ENCODE measurements at places on chromosomes 13 and 19.

DNA sequence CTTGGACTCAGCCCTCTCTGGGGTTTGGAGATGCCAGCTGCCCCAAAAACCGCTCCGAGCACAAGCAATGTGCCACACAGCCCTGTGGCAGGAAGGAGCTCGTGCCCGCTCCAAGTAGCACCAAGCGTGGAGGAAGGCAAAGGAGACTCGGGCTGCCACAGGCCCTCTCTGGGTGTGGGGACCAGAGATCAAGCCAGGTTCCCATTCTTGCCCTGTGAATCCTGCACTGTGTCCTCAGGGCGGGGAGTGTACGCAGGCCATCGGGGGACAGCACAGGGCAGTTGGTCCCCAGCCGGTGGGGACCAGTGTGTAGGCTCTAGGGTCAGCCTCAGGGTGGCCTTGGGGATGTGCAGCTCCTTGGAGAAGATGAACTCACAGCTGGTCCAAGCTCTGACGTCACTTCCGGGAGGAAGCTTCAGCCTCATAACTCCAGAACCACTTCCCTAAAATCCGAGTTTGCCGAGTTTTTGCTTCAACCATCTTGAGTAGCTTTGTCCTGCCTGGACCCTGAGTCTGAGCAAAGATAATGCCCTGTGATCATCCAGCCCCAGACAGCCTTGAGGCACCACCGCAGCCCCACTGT, 9.3 kb upstream of the CPAMD8 start:
- no peak for DNase-seq

- peak; percentile 18 for DNase-seq
These were observed 225.2 kb downstream of the FOXO1 start for GRCh38 chr13:40440990-40441820.

- DNase-seq = no peak
These were observed 668 bp upstream of the ARHGAP45 start for GRCh38 chr19:1066251-1066747.

- peak; percentile 87 for DNase-seq
These were observed at the start of gene PNMA8A for GRCh38 chr19:46471116-46471733. PNMA8A (minus strand) TSS chr19:46471563; CDS start chr19:46471035, 528 bp downstream.

DNA sequence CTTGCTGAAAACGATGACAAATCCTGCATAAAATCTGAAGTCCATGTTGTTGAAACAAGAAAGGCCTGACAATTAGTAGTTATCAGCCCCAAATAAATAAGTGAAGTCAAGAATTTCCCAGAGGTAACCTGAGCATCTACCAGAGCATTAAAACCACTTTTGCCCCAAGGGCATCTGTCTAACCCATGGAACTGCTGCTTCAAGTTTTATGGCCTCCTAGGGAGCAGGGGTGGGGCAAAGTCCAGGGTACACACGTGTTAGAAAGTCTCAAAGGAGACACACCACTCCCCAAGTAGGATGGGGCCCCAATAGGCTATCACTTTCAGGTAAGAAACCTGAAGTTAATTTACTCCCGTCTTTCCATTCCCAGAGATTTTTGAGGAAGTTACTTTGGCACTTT, 81.1 kb downstream of the CACNA1A start:
- no peak for DNase-seq

- peak; percentile 61 for DNase-seq
These were observed 3.5 kb downstream of the C19orf67 start for GRCh38 chr19:14081797-14082674.

DNA sequence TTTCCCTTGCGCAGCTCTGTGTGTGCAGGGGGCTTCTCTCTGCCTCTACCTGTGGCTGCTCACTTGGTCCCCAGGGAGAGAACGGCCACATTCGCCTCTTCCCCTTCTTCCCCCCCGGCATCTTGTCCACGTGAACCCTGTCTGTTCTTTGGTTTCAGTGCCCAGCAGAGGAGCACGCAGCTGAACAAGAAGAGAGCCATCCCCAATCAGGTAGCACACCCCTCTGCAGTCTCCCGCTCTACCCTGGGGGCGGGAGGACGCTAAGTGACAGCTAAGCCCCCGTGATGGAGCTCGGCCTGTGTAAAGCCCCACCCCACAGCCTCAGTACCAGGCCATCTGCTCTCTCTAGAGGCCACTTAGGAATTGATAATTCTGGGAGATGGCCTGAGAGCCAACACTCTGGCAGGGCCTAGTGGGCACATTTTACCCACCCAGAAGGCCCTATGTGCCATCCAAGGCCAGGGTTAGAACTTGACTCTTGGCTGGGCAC, 30.2 kb downstream of the TMED1 start:
- peak; percentile 82 for DNase-seq

- no peak for DNase-seq
These were observed 136.3 kb upstream of the SERP2 start for GRCh38 chr13:44237276-44237767.

- DNase-seq = no peak
These were observed 201.4 kb upstream of the TMTC4 start for GRCh38 chr13:100876044-100876403.

- no peak for DNase-seq
These were observed 13.1 kb upstream of the PDE4C start for GRCh38 chr19:18239303-18239702.

- DNase-seq = no peak
These were observed 323.6 kb downstream of the DLEU7 start for GRCh38 chr13:50519866-50520265.

GRCh38 chr19:5091018-5091683, 122.2 kb downstream of the KDM4B start:
- DNase-seq = peak; percentile 72

GRCh38 chr13:110824702-110825300, 90.1 kb downstream of the ANKRD10 start:
- DNase-seq = no peak

- DNase-seq = no peak
These were observed 4.2 kb upstream of the TUBGCP3 start for GRCh38 chr13:112592181-112592580.

GRCh38 chr19:13014101-13014920, 19.0 kb downstream of the NFIX start:
- DNase-seq = peak; percentile 56

- DNase-seq = no peak
These were observed 15.6 kb downstream of the CAPS start for GRCh38 chr19:5929625-5930024.

DNA sequence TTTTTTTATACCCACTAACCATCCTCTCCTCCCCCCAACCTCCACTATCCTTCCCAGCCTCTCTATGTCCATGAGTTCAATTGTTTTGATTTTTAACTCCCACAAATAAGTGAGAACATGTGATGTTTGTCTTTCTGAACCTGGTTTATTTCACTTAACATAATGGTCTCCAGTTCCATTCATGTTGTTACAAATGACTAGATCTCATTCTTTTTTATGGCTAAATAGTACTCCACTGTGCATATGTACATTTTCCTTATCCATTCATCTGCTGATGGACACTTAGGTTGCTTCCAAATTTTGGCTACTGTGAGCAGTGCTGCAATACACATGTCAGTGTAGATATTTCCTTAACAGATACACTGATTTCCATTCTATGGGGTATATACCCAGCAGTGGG, 24.9 kb upstream of the ACP7 start:
- DNase-seq = no peak

DNA sequence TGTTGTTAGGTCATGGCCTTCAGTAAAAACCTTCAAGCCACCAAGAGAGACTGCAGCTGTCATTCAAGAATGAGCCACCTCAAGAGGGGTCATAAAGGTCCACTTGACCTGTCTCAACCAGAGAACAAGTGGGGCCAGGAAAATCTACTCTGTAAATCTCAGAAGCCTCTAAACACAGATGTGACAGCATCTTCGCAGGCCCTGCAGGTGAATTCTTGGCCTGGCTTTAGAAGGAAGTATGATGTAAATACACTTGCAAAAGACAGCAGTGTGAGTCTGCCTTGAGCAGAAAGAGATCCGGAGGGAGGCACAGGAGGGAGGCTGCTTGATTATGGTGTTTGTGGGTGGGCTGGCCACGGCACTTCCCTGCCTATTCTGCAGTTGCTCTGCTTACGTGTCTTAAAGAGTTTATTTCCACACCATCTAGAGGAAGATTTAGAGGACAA, 1082.9 kb downstream of the UQCRFS1 start:
- DNase-seq = peak; percentile 51

DNA sequence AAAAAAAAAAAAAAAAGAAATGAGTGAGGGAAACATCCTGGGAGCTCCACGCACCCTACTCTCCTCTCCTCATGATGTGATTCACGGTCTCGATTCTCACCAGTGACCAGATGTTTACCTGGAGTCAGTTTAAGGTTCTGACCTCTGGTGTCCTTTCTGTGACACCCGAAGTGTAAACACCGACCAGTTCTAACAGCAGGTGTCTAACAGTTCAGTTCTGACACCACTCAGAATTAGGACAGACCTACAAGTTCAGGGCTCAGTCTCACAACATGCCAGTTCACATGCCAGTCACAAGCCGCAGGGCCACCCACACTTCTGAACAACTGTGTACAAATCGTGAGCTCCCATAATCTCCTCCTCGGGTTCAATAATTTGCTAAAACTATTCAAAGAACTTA, 6.0 kb downstream of the ZNF564 start:
- no peak for DNase-seq

DNA sequence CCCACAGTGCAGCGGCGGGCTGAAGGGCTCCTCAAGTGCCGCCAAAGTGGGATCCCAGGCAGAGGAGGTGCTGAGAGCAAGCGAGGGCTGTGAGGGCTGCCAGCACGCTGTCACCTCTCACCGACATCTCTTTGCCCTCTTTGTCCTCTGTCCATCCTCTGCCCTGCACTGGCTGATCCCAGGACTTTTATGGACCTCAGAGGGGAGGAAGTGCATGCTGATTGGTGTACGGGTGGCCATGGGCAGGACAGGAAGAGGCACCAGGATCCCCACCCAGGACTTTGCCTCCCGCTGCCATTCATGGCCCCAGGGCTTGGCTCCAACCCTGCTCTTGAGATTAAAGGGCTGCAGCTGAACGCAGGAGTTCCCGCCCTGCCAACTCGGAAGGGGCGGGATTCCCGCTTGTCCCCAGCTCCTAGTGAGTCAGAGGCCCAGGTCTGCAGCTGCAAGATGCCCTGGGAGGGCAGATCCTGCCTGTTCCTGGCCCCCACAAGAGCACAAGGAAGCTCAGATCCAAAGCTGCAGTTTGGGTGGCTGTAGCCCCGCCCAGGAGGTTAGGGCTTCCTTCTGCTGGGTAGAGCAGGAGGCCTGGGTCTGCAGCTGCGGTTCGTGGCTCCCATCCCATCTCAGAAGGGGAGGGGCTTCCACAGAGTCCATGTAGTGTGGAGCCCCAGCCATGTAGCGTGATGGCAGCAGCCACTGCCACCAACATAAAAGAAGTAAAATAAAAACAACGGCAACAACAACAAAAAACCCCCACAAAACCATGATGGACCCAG, 1716.7 kb downstream of the SLITRK1 start:
- no peak for DNase-seq

DNA sequence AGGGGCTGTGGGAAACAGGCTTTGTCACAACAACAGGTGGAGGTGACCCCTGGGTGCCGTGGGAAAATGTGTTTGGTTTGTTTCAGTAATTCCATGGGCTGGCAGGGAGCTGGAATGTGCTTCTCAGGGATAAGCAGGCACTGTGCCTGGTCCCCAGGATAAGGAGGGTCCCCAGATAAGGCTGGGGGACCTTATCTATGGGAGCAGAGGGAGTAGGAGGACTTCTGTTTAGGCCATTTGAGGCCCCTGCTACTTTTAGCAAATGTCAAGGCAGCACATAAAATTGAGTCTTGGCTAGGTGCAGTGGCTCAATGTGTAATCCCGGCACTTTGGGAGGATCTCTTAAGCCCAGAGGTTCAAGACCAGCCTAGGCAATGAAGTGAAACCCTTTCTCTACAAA, 59.5 kb downstream of the KCNC3 start:
- DNase-seq = no peak

DNA sequence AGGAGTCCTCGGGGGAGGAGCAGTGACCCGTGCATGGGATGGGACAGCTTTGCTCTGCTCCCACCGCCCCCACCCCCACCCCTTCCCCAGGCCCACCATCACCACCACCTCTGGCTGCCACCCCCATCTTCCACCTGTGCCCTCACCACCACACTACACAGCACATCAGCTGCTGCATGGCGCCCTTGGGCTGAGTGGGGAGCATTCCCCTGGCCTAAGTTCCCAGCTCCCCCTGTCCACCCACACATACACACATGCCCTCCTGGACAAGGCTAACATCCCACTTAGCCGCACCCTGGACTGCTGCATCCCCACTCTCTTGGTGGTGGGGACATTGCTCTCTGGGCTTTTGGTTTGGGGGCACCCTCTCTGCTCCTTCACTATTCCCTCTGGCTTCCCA, 46.2 kb upstream of the SGCG start:
- no peak for DNase-seq

DNA sequence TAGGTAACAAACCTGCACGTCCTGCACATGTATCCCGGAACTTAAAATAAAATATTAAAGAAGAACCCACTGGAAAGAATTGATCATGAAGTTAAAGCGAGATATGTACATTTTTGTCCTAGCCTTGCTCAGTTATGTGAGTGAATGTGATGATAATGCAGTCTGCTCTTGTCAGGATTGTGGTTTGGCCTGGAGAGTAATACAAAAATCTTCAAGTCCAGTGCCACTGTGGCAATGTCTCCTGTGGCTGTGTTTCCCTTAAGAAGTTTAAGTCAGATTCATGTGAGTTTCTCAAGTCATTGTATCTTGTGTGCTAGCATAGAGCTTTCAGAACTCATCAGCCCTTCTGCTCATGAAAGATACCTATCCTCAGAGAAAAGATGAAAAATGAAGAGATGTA, 18.0 kb upstream of the ITGBL1 start:
- DNase-seq = no peak

GRCh38 chr19:52566121-52566520, 4.0 kb upstream of the ZNF701 start:
- no peak for DNase-seq

DNA sequence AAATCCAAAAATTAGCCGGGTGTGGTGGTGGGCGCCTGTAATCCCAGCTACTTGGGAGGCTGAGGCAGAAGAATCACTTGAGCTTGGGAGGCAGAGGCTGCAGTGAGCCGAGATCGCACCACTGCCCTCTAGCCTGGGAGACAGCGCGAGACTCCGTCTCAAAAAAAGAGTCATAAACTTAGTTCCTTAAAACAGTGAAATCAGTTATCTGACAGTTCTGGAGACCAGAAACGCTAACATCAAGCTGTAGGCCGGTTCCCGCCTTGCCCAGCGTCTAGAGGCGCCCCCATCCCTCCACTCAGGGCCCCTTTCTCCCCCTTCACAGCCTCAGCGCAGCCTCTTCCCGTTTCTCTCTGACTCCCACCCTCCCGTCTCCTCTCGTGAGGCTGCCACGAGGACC, 11.9 kb downstream of the ADAT3 start:
- no peak for DNase-seq

GRCh38 chr13:25881136-25881926, 170.5 kb downstream of the SHISA2 start:
- no peak for DNase-seq
